ENCODE measurements at places on chromosomes 12 and 14. TPM values are rescaled to one million over a fixed set of nuclear protein-coding genes. Genes with fewer than 3 reads are reported as not detected.

GRCh38 chr12:67982164-67982563 is 7.1 kb upstream of the IFNG-AS1 start:
- no peak for DNase-seq

- DNase-seq = no peak
Observed at GRCh38 chr12:5244513-5244972, 187.4 kb upstream of the NTF3 start.

- DNase-seq = peak; percentile 43
Observed at GRCh38 chr12:52085682-52086180, 6.2 kb downstream of the SMIM41 start.

GRCh38 chr12:107395817-107396216 is 289.8 kb upstream of the PWP1 start:
- DNase-seq = no peak

DNA sequence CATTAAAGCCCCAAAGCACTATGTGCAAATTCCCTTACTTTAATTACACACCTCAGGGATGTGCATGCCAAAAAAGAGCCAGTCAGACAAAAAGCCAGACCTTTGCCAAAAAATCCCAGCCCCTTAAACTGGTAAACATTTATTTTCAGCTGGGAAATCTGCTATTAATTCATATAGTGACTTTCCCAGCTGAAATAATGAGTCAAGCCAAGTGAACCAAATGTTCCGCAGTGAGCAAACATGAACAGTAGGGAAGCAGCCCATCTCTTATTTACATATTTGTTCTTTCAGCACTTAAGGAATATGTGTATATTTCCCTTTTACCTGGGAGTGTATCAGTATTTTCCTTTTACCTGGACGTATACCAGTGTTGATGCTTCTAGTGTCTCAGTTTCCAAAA is 44.0 kb upstream of the OTX2 start:
- no peak for DNase-seq

- no peak for DNase-seq
Observed at GRCh38 chr14:90842726-90843125, 26.5 kb upstream of the TTC7B start.

GRCh38 chr12:1398673-1399072 is 195.7 kb downstream of the FBXL14 start:
- no peak for DNase-seq

DNA sequence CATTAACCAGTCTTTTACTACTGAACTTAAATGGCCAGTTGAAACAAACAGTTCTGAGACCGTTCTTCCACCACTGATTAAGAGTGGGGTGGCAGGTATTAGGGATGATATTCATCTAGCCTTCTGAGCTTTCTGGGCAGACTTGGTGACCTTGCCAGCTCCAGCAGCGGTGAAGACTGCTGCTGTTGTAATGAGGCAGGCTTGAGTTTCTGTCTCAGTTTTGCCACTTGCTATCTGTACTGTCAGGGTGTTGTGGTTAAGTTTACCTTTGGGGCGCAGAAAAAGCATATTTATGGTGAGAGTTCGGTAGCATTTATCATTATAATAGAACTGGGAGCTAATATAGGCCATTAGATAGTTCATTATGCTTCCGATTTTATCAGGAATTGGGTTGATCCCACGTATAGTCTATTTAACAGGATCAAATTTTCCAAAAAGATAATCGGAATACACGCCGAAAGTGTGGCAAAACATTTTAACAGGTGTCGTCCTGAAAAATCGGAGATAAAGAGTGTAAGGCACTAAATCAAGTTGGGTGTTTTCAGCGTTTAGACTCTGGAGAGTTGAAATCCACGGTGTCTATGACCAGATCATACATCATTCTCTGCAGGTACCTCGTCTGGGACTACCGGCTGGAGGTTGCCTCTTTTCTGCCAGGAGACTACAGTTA is 688 bp upstream of the NECAP1 start:
- DNase-seq = no peak

DNA sequence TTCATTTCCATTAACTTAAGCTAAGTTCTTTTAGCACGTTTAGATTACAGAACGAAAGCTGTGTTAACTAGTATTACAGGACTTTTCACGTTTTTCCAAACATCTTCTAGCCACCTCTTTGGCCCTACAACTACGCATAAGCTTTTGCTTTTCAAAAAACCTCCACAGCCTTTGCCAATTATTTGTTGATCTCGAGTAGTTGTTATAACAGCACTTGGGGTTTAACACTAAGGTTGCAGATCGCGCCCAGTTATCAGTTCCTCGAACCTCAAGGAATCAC is 450 bp upstream of the RBM25 start:
- DNase-seq = no peak

GRCh38 chr12:74043343-74043742 is 494.3 kb upstream of the ATXN7L3B start:
- no peak for DNase-seq

GRCh38 chr12:119369907-119370546 is 35.5 kb downstream of the CCDC60 start:
- DNase-seq = no peak

GRCh38 chr14:23067847-23068788 is 10.8 kb upstream of the CDH24 start:
- DNase-seq = no peak

- DNase-seq = no peak
Observed at GRCh38 chr12:15214851-15215601, 6.2 kb downstream of the RERG start.

- DNase-seq = no peak
Observed at GRCh38 chr12:41497409-41497808, 309.3 kb downstream of the PDZRN4 start.

GRCh38 chr14:92942576-92942975 is 19.6 kb downstream of the CHGA start:
- no peak for DNase-seq

DNA sequence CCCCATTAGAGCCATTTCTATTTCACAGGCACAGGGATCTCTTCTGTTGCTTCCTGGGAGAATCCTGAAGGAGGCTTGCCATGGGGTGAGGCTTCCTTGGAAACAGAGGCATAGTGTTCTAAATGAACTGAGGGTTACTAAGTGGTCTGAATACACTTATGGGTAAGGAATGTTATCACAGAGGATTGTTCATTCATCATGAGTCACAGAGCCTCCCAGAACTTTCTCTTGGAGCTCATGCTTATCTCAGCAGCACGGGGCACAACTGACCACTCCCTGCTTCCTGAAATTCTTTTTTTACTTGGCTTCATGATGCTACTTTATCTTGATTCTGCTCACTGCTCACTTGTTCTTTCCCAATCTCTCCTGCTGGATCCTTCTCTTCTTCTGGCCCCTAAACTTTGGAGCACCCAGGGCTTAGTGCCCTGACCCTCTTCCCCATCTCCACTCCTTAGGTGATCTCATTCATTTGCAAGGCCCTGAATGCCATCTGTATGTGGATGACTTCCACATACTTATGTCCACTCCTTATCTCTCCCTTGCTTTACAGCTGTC is 57.9 kb downstream of the ANO6 start:
- DNase-seq = no peak

GRCh38 chr14:75548544-75548943 is 26.3 kb downstream of the BATF start:
- DNase-seq = no peak

DNA sequence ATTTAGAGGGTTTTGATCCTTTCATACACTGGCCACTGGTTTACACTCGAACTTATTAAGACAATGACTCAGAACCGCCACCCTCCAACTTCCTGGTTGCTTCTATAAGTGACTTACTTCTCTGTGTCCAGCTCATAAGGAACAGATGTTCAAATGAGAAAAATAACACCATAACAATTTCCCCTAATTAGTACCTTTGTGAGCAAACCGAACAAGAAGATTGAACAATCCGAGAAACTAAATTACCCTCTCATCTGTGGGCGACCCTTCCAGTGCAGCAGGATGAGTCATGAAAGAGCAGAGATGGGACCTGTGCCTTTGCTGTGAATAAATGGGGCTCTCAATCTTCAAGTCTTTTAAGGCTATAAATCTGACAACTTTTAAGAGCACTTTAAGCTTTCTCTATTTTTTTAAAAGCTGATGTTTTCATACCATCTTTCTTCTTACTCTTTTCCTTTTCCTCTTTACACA is 146.8 kb upstream of the RASSF8 start:
- DNase-seq = no peak

- no peak for DNase-seq
Observed at GRCh38 chr12:10140001-10140400, 10.0 kb upstream of the CLEC7A start.

GRCh38 chr12:113235976-113236375 is 14.7 kb downstream of the TPCN1 start:
- peak; percentile 50 for DNase-seq

GRCh38 chr14:33250963-33251362 is 312.3 kb downstream of the NPAS3 start:
- no peak for DNase-seq

- DNase-seq = peak; percentile 94
Observed at GRCh38 chr14:106872611-106873446, 1346.4 kb downstream of the TMEM121 start.

DNA sequence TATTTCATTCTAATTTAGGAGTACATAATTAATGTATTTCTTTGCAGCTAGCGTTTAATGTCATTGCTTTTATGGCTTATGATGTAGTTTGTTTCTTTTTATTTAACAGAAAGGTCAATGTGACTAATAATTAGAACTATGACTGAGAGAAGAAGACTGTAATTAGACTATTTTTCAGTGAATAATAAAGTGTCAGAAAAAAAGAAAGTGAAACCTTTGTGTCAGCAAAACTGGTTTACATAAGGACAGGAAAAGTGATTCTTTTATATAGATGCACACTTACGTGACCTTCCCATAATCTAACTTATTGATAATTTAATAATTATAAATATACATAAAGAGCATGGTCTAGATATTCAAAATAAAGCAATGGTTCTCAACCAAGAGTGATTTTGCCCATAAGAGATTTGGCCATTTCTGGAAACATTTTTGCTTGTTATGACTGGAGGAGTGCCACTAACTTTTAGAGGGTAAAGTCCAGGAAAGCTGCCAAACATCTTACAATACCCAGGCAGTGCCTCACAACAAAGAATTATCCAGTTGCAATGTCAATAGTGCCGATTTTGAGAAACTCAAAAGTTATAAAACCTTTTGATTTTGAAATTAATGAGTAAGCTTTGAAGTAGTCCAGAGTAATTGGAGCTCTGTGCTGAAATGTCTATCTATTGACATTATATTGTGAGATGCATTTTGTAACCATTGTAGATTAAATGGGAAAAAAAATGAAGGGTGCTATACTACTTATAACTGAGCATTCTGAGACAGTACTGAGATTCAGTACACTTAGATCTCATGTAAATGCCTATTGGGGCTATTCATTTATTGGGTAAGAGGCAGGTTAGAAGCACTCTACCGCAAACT is 227.1 kb downstream of the C12orf50 start:
- DNase-seq = no peak

DNA sequence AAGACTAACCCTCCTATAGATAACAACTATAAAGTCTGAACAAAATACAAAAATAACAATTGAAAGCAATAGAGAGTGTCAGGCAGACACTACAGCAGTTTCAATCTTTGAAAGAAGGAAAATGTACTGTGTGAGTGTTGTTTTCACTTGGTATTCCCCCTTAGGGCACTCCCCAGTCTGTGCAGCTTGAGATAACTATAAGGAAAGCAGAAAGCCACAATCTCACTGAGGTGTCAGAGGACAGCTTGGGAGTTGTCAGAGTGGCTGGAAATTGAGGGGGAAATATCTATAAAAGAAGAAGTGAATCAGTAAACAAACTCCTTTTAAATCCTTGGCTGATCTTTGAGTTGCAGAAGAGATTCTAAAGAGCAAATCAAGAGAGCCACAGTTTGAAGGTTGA is 364.8 kb downstream of the NELL2 start:
- DNase-seq = no peak

DNA sequence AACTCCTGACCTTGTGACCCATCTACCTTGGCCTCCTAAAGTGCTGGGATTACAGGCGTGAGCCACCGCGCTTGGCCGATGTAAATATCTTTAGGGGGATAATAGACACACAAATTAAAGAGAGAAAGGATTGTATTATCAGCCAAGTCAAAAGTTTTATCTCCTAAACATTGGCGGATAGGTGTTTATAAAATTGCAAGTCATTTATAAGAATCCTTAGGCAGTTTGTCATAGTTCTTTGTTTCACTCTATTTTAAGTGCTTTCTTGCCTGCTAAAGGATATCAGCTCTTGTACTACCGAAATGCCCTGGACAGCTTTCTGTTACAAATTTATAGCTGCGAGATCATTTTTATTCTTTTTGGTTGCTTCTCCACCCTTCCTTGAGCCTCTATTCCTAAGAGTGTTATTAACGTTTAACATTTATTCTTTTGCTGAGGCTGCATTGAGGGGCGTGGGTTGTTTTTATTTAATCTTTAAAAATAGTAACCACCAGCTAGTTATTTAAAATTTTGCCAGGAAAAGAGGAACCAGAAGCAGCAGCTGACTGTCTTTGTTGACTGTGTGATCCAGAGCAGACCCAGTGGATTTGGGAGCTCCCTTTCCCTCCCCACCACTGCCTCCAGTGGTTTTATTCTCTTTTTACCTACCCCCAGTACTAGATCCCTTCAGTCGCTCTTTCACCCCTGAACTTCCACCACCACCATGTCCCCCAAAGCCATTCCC is 106.4 kb downstream of the DIP2B start:
- no peak for DNase-seq

DNA sequence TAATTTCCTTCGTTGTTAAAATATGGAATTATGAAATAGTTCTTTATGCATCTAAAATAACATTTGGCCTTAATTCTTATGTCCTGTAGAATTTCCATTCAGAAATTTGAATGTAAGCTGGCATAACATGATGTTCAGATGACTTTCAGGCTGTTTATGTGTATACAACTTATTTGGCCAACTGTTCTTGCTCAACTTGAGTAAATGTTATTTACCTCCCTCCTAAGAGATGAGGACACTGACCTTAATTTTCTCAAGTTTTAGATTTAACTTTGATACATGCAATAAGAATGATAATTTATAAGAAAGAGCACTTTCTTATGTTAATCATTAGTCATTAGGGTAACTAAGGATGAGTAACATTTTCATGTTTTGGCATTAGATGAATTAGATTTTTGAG is 365.4 kb downstream of the AEBP2 start:
- DNase-seq = no peak

SLC7A7 gene
- total RNA-seq = 117 TPM

CLBA1 gene
- 4.0 TPM for total RNA-seq

KLRC2 gene
- 14.1 TPM for total RNA-seq

POTEM gene
- not detected for total RNA-seq

LGR5 gene
- total RNA-seq = not detected

PAH gene
- not detected for total RNA-seq

AKAP5 gene
- total RNA-seq = 0.98 TPM

CIPC gene
- total RNA-seq = 24.7 TPM

ASIC1 gene
- 0.32 TPM for total RNA-seq

CISTR gene
- not detected for total RNA-seq

ERP27 gene
- total RNA-seq = 3.9 TPM

PIGH gene
- 43.1 TPM for total RNA-seq

DNM1L gene
- total RNA-seq = 56.0 TPM

JDP2 gene
- total RNA-seq = 144 TPM

CLEC7A gene
- total RNA-seq = 51.8 TPM

SERPINA12 gene
- total RNA-seq = not detected

TMTC2 gene
- 6.8 TPM for total RNA-seq

NYNRIN gene
- 11.6 TPM for total RNA-seq

DYNC1H1 gene
- total RNA-seq = 430 TPM

All from spleen (tissue), 13 donors.